ENCODE measurements at places on chromosomes 5 and 9.

- no peaks in the 10 kb centered on the region for H3K36me3 ChIP-seq
- no peaks in the 10 kb centered on the region for H3K27me3 ChIP-seq
- H3K27ac ChIP-seq, result no peak overlapping the region
- no peak for DNase-seq
- H3K4me3 ChIP-seq, result no peak overlapping the region
These were observed 140.6 kb downstream of the LURAP1L start for GRCh38 chr9:12915366-12915954.

DNA sequence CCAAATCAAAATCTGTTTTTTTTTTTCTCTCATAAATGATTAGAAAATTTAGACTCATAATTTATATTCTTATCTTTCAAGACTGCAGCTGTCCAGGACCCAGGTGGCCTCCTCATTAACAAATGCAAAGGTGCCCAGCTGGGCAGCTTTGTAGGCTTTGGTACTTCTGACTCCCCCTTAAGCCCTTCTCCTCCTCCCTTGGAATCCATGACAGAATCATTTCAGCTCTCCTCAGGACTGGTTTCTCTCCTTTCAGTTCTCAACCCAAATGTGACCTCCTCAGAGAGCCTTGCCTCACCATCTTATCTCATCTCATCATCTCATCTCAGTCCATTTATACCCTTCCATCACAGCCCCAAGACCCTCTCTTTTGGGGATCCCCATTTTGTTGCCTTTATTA, 221.7 kb downstream of the KIAA0825 start:
- H3K27ac ChIP-seq, result no peak overlapping the region
- DNase-seq, result no peak
- no peak overlapping the region for H3K4me3 ChIP-seq
- no peaks in the 10 kb centered on the region for H3K4me1 ChIP-seq
- H3K36me3 ChIP-seq, result no peaks in the 10 kb centered on the region

DNA sequence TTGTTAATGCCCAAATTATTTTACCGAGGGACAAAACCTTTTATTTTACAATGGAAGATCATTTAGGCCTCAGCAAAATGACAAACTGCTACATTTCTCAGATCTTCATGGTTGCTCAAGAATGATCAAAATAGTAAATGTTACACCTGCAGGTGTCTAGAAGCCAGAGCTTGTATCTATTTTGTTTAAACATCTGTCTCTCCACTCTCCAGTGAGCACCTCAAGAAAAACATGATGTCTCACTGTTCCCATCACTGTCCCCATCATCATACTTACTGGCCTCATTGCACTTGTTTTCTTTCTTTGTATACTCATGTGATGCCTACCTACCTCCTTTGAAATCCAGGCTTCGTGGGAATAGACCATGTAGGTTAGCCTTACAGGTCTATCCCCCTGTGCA, 149.6 kb downstream of the TTLL11 start:
- no peak for DNase-seq
- H3K36me3 ChIP-seq, result peaks cover 13% of the 10 kb centered on the region
- no peak overlapping the region for H3K27ac ChIP-seq
- H3K4me1 ChIP-seq, result peaks cover 31% of the 10 kb centered on the region

- no peak overlapping the region for H3K4me3 ChIP-seq
- H3K27ac ChIP-seq, result no peak overlapping the region
- H3K4me1 ChIP-seq, result no peaks in the 10 kb centered on the region
- H3K36me3 ChIP-seq, result no peaks in the 10 kb centered on the region
- no peak for DNase-seq
These were observed 28.8 kb downstream of the PRRX2 start for GRCh38 chr9:129694243-129694646.

All from RWPE2 (cell line).